CD4-positive, CD25-positive, alpha-beta regulatory T cell (primary cell): ENCODE measurements at places on chromosomes 5 and 9. TPM values are rescaled to one million over a fixed set of nuclear protein-coding genes. Genes with fewer than 3 reads are reported as not detected.

GRCh38 chr5:94627191-94627590 is 8.7 kb downstream of the SLF1 start:
- no peak for DNase-seq

GRCh38 chr5:37539459-37539858 is 160.3 kb downstream of the WDR70 start:
- DNase-seq = no peak

CAPSL gene
- not detected for polyA plus RNA-seq

DNA sequence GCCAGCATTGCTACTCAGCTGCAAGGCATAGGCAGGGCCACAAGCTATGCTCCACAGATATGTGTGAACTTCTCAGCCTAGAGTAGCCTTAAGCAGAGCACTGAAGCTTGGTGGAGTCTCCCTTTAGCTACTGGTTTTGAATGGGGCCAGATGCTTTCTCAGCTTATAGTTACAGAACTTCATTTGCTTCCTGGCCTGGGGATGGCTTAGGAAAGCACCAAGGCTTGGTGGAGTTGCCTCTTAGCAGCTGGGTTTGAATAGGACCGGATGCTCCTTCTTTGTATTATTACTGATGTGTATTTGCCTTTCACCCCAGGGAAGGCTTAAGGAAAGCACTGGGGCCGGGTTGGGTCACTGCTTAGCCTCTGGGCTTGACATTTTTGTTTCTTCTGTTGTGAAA is 497.8 kb upstream of the SEMA6A start:
- DNase-seq = no peak
